ENCODE measurements at places on chromosomes 1 and 21. TPM values are rescaled to one million over a fixed set of nuclear protein-coding genes. Genes with fewer than 3 reads are reported as not detected.
A peak's percentile ranks its signal among the peaks of the same experiment; 100 is the strongest.

DNA sequence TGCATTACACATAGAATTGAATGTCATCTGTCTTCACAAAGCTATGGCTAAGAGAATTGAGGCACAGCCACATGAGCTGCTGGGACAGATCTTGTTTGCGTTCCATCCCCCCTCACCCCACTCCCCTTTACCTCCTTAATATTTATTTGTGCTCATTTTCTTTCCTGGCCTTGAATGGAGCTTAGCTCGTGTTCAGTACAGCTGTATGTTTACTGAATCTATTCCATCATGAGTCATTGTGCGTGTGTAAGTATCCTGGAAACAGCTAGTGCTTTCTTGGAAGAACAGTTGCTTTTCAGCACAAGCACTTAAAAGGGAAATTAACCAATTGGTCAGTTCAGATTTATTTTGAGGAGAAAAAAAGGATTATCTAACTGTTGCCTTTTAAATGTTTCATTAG, 14.7 kb downstream of the PROX1 start:
- no peaks in the 10 kb centered on the region for H3K4me1 ChIP-seq
- no peaks in the 10 kb centered on the region for H3K36me3 ChIP-seq
- no peak overlapping the region for H3K4me3 ChIP-seq
- DNase-seq: no peak
- no peak overlapping the region for H3K27ac ChIP-seq

The TSPAN2 gene
- 0.98 TPM for total RNA-seq

The ACTL8 gene
- total RNA-seq: 0.69 TPM

DNA sequence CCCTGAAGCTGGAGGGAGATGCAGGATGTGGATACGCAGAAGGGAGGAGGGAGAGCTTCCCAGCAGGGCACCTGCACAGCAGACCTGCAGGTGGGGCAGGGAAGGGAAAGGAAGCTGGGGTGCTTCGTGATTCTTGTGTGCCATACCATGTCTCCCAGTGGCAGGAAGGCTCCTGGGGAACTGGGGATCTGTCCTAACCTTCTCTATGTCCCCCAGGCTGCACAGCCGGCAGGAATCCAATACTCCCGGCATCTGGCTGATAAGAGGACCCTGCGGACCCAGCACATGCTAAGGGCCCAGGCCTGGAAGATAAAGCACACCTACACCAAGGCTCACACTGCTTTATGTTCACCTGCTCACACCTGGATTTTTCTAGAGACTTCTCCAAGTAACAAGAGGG, 79.4 kb downstream of the ITPKB start:
- H3K27me3 ChIP-seq: no peaks in the 10 kb centered on the region
- no peak for DNase-seq
- peaks cover 28% of the 10 kb centered on the region for H3K4me1 ChIP-seq
- H3K4me3 ChIP-seq: no peak overlapping the region

The CRABP2 gene
- 209 TPM for total RNA-seq

- H3K4me1 ChIP-seq: peaks cover 12% of the 10 kb centered on the region
- no peak for DNase-seq
- no peaks in the 10 kb centered on the region for H3K27me3 ChIP-seq
- no peak overlapping the region for H3K27ac ChIP-seq
- H3K4me3 ChIP-seq: no peak overlapping the region
These were observed 417.9 kb downstream of the PTBP2 start for GRCh38 chr1:97139512-97139911.

DNA sequence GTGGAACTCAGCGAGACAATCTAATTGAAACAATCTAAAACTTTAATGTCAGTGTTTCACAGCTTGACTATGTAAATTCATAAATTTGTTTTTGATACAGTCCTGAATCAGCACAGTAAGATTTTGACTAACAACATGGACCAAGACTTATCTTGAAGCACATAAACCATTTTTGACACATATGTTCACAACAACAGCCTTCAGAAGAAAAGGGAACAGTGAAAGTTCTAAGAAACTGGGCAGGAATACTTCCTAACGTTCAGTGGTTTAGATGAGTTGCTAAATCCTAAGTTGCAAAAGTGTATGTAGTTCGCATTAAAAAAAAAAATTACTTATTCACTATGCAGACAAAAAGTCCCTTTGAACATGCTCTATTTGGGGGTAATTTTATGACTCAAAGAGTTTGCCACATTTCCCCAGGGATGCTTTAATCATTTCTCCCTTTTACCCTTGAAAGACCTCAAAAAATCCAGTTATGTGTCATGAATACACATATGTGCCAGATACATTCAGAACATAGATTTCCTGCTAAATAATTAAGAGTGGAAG, 120.2 kb downstream of the MRPL39 start:
- H3K27me3 ChIP-seq: no peaks in the 10 kb centered on the region
- no peaks in the 10 kb centered on the region for H3K4me1 ChIP-seq
- DNase-seq: no peak

- H3K27me3 ChIP-seq: no peaks in the 10 kb centered on the region
- peak; percentile 71 for DNase-seq
- no peak overlapping the region for H3K4me3 ChIP-seq
These were observed 19.7 kb upstream of the RBBP5 start for GRCh38 chr1:205141236-205142101.

The GFI1 gene
- total RNA-seq: 8.1 TPM

The IL10 gene
- total RNA-seq: not detected

Measured in HCT116 (cell line).